ENCODE measurements at places on chromosomes 3 and 15. TPM values are rescaled to one million over a fixed set of nuclear protein-coding genes. Genes with fewer than 3 reads are reported as not detected.

DBR1 gene
- total RNA-seq = 11.8 TPM

GRCh38 chr3:102180280-102180931 is 254.4 kb upstream of the ZPLD1 start:
- peak; percentile 92 for DNase-seq

GRCh38 chr15:40829115-40829514 is 607 bp upstream of the PPP1R14D start:
- DNase-seq = no peak

DNA sequence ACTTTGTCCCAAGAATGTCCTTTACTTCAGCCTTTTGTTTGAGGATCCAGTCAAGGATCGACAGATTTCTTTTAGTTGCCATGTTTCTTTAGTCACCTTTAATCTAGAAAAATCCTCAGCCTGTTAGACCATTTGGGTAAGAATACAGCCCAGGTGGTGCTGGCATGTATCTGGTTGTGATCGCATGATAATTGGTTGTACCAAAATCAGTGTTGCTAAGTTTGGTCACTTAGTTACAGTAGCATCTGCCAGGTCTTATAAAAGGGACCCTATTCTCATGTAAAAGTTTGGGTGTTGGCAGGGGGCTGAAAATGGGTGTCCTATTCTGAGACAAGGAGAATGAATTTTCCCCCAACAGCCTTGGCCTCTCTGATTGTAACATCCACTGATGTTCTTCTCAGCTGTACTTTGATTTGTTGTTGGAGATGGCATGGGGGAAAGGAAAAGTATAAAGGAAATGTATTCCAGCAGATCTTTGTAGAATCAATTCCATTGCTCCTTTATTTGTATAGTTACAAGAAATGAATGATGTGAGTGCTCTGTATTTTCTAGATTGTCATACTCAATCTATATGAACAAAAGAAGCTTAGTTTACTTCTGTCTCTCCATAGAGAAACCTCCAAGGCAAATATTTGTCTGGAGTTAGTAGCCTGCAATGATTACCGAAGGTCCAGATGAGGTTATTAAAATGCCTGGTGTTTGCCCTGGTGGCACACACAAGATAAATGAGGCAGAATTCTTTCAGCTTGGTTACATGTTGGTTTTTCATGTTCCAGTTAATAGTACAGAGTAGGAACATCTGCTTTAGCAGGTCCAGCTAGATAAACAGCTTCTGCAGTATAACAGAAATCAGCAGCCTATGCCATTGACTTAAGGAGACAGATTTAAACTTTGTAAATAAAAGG is 65.7 kb downstream of the CMTM8 start:
- DNase-seq = no peak
